Stimulated activated CD8-positive, alpha-beta memory T cell treated with anti-CD3 and anti-CD28 coated beads, Interleukin-7, amount 100 ng/mL, for 4 hours (primary cell): ENCODE measurements at places on chromosomes 6 and 20.

GRCh38 chr20:47561180-47561579, 59.5 kb downstream of the NCOA3 start:
- DNase-seq: no peak

GRCh38 chr6:105179244-105180065, at the start of gene POPDC3:
Gene POPDC3, minus strand, starts transcription at chr6:105180014. Its CDS starts 18,105 bp downstream, at chr6:105161909.
- no peak for DNase-seq

DNA sequence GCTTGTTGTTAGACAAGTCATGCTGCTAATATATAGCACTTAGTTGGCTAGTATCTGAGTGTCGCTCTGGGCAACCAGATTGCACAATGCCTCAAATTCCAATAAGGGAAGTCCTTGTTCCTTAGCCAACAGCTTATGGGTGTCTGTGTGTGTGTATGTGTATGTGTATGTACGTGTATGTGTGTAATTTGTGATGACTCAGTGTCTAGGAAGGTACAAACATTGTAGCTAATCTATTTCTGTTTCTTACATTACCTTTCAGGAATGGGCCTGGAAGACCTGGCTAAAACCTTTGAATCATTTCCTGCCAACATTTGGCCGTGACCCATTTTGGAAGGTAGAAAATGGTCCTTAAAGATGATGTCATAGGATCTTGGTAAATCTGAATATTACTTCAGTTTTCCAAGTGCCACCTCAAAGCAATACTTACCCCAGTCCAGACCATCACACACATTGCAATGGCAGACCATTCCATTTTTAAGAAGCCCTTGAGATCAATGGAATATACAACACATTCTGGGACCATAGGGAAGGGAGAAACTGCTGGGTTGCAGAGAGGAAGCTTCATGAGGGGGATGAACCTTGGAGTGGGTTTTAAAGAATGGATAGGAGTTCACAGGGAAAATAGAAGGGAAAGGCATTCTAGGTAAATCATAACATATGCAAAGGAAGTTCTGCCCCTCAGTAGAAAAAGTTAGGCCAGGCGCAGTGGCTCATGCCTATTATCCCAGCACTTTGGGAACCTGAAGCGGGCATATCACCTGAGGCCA, 25.1 kb downstream of the NEDD9 start:
- DNase-seq: no peak

DNA sequence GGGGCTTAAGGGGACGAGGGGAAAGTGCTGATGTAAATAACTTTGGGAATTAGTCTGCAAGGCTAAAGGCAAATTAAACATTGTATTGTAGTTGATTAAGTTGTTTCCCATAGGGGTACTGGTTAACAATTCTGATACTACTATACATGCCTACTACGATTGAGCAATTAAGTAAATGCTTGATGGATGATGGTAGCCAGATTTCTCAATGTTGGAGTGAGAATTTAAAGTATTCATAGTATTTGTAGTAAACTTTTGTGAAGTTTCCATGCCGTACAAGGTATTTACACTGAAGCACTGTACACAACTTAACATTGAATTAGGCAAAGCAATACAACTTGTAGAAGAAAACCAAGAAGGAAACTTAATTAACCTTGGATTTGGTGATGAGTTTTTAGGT, 852.3 kb downstream of the QKI start:
- DNase-seq: no peak

GRCh38 chr20:50561379-50562078, 51.3 kb downstream of the PTPN1 start:
- DNase-seq: peak; percentile 53

DNA sequence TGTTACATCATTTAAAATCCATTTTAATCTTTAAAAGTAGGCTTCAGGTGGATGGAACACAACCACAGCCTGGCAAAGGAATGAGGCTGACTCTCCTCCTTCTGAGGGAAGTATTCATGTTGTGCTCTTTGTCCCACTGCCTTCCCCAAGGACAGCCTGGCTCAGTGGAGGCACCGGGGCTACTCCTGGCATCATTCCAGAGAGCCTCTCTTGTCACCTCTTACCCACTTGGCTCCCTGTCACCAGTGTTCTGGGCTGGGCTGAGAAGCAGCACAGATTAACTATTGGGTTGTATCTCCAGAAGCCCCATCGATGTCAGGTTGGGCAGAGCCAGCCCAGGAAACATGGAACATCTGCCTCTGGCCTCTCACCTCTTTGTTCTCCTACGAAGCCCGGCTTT, 10.7 kb upstream of the TP53INP2 start:
- no peak for DNase-seq

DNA sequence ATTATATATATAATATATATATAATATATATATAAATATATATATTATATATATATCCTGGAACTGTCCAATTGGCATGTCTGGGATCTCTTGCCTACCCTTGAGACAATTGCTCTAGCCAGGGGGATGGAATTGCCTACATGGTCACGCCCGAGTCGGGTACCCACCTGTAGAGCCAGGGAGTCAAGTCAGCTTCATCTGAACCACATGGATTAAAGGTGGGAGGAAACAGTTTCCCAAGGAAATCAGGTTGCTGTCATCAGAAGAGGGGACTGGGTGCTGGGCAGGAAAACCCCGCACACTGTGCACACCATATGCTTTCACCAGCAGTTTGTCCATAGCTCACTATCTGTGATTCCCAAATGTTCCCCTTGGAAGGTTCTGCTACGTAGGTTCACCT, 252.5 kb upstream of the NOX3 start:
- DNase-seq: no peak

- DNase-seq: no peak
Observed at GRCh38 chr6:156695742-156696141, 81.4 kb upstream of the ARID1B start.

- no peak for DNase-seq
Observed at GRCh38 chr6:15658181-15658744, 4.6 kb downstream of the DTNBP1 start.

DNA sequence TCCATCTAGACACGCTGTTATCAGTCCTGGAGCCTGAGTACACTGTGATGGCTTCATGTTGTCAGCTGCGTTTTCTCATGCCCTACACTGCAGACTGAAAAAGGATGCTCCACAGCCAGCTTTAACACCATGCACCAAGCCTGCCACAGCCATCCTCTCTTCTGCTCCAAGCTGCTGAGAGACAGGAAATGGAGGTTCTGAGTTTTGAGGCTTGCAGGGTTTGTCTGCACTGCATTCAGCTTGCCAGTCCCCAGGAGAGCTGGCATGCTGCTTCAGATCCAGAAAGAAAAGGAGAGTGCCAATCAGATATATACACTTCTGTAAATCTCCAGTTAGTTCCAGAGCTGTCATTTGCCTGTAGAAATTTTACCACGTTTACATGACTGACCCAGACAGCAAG, 550.7 kb upstream of the FLRT3 start:
- DNase-seq: no peak

DNA sequence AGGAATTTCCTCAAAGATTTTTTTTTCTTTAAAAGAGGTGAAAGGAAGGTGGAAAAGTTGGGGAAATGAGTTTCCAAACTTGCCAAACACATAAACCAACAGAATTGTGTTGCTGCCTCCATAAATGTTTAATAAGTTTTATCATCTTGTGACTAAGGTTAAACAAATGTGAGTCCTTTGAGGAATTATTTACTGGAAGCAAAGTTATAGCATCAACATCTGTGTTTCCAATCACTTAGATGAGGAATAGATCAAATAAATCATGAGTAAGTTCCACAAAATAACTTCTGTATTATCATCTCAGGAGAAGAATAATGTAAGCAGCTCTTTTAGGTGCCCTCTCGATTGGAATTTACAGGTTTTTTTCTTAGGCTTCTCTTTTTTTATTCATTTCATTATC, 20.5 kb downstream of the TSHZ2 start:
- DNase-seq: no peak

GRCh38 chr6:142187209-142187608, 40.1 kb downstream of the VTA1 start:
- no peak for DNase-seq

- no peak for DNase-seq
Observed at GRCh38 chr6:6566766-6567165, 21.8 kb upstream of the LY86 start.

DNA sequence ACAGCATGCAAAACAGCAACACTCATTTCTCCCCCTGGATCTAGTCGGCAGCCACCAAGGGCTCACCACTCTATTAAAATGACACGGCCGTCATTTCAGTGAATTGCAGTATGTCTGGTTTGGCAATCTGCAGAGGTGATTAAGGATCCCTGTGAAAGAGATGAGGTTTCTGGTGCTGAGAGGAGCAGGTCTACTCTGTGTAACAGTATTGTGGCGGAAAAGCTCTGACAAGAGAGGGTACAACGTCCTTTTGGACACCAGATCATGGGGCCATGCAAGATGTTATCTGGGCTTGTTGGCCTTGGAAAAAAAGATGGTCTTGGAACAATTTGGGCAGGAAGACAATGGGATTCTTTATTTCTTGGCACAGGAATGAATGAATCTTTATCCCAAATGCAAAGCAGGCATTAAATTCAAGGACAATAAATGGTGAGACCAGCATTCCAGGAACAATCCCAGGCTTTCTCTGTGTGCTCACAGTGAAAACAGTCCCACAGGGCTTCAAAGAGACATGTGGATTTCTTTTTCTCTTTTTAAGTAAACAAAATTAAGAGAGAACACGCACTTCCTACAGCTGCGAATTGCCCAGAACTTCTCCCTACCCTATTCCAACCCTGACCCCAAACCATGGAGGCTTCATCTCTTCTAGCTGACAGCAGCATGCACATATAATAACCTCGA, 33.7 kb upstream of the ADGRF1 start:
- no peak for DNase-seq

DNA sequence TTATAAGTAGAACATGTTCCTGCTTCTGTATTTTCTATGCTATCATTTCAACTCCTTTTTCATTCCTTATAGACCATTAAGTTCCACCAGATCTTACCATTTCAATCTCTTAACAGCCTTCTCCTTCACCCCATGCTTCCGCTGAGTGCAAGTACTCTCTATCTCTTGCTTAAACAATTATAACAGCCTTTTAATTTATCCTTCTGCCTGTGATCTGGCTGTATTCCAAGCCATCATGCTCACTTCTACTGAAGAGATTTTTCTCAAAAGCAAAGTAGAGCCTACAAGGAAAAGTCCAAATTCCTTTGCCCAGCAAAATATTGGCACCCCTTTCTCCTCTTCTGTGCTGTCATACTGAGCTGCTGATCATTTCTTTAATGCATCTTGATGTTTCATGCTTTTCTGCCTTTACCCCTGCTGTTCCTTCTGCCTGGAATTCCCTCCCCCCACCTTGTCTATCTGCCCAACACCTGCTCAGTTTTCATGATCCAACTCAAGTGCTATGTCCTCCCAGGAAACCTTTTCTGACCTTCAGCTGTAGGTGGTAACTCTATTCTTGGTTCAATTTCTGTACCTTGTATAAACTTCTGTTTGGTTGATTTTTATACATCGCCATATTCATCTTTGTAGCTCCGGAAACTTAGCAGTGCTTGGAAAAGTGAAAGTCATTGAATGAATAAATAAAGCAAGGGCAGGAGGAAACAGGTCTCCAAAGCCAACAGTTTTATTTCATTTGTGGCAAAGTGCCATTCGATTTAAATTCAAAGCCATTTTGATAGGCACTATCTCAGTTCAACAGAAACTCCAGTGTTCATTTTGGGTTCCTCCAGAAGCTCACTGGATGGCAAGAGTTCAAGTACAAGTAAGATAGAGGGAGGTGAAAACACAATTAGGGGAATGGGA, 10.5 kb upstream of the BMP2 start:
- DNase-seq: no peak

DNA sequence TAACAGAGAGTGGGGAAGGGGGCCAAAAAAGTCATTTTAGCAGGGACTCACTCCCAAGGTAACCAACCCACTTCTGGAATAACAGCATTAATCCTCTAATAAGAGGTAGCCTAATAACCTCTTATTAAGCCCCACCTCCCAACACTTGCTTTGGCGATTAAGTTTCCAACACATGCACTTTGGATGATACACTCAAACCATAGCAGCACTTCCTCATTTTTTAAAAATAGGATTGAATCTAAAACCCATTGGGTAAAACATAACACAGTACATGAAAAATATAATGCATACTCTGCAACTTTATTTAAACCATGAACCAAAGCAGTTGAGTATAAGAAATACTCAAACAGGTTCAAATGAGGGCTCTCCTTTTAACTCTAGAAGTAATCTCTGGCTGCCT, 318.3 kb downstream of the HACE1 start:
- no peak for DNase-seq

DNA sequence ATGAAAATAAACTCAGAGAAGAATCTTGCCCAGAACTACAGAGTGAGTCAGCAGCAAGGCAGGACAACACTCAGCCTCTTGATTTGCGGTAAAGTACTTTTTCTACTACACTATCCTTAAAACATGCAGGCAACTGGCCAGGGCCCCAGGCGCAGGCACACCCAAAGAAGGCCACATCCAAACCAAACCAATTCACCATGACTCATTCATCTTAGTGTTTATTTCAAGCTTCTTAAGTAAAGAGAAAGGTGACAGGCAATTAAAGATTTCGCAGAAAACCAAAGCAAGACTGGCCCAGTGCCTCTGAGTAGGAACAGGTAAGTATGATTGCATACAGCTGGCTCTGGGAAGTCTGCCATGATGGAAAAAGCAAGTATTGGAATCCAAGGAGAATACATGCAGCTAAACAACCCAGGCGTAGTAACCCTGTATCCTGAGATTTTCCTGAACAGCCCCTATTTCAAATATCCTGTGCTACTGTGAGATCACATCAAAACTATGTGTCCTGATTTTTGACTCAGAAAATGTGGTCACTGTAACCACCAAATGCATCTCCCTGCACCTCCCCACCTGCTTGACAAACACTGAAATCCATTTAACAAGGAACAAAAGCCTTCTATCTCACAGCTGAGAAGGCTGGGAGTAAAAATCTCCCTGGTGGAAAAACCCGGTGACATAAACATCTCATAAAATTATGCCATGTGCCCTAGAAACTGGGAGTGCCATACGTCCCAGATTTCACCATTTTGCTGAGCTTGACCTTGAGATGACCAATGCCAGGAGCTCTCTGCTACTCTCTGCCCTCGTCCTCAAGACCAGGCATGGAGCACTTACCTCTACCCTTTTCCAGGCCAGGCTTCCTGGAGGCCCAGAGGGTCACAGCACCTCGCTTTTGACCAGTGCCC, 12.4 kb downstream of the WFDC3 start:
- no peak for DNase-seq

DNA sequence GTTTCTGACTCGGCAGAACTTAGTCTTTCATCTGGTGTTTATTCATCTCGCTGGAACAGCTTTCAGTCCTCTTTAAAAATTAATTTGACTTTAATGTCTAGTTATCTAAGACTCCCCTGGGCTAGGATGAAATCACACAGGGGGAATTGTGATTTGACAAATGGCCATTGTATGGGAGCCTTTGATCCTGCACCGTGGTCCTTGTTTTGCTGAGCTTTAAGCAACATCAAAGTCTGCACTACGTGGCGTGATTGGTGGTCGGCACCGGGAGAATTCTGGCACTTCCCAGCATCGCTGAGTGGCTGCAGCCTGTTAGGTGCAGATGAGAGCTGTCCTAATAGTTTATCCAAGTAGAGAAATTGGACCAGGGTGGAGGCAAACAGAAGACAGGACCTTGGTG, 146.9 kb downstream of the TBC1D7 start:
- DNase-seq: no peak

GRCh38 chr20:44218446-44218845, 7.9 kb upstream of the OSER1 start:
- DNase-seq: peak; percentile 19
